ENCODE measurements at places on chromosomes 11 and 22.

DNA sequence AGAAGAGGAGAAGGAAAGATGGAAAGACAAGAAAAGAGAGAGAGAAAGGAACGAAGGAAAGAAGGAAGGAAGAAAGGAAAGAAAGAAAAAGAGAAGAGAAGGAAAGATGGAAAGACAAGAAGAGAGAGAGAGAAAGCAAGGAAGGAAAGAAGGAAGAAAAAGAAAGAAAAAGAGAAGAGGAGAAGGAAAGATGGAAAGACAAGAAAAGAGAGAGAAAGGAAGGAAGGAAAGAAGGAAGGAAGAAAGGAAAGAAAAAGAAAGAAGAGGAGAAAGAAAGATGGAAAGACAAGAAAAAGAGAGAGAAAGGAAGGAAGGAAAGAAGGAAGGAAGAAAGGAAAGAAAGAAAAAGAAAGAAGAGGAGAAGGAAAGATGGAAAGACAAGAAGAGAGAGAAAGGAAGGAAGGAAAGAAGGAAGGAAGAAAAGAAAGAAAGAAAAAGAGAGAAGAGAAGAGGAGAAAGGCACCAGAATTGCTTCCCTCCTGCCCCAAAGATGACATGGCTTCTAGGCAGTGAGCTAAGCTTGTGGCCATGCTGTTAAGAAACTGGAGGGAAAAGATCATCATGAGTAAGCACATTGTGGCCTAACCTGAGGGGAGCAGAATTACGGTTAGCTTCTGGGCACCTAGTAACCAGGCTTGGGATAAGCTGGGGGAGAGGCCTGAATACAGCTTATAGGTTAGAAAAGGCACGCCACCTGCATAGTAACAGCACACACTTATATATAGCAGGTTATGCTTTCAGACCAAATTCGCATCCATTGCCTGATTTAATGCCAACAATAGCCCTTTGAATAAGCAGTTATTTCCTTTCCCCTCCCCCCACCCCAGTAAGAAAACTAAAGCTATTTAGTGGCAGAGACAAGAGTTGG lies 2.3 kb upstream of the ST3GAL4 start:
- peak; percentile 82 for DNase-seq

- no peak for DNase-seq
Measured at GRCh38 chr22:23478175-23478574, 101.9 kb downstream of the IGLL1 start.

- DNase-seq: no peak
Measured at GRCh38 chr22:17974703-17975372, 49.5 kb downstream of the MICAL3 start.

GRCh38 chr11:77211594-77212251 lies 83.7 kb downstream of the MYO7A start:
- no peak for DNase-seq

- DNase-seq: peak; percentile 45
Measured at GRCh38 chr11:116732271-116733042, 40.3 kb downstream of the BUD13 start.

- DNase-seq: no peak
Measured at GRCh38 chr22:25829237-25829636, 87.2 kb downstream of the MYO18B start.

DNA sequence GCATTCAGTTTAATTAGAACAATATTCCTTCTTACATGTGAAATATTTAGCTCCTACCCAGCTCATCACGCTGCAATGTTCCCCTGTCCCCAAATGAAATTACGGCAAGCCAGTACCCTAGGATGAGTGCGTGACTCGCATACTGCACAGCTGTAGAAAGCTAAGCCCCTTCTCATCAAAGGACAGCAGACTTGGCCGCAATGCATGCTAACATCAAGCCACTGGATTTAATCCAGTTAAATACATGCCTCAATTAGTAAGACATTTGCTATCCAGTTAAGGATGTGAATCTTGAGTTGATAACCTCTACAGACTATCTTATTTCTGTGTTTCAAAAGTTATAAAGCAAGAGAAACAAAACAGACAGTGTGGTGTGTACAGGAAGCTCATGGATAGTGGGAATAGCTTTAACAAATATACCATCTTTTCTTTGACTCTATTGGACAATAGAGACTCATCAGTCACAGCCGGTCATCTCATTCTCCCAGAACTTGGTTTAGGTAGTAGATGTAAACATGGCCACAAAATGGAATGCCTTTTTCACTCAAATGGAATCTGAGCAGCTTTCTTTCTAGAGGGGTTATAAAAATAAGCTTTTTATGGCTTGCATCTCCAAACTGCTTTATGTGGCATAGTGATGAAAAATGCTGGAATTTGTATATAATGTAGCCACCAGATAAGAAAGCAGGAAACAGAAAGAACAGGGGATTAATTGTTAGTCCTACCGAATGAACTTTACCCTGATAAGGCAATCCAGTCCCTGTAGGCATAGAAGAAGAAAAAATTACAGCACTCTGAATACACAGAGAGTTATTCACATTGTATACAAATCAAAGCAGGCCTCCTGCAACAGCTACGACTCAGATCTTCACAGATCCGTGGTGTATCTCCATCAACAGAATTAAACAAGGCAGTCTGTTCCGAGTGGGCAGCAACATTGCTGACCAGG lies 224.1 kb downstream of the CADM1 start:
- no peak for DNase-seq

DNA sequence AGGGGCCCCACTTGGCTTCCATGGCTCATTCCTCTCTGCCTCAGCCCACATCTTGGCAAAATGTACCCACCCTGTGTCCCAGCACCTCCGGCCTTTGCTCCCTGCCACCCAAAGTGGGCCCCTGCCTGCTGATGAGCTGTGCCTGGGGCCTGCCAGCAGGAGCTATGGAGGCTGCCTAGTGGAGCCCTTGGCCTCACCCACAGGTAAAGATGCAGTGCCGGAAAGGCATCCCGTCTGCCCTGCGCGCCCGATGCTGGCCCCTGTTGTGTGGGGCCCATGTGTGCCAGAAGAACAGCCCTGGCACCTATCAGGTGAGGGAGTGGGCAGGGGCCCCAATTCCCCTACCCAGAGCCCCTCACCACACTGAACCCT lies 1.3 kb downstream of the TBC1D10C start:
- no peak for DNase-seq

- DNase-seq: no peak
Measured at GRCh38 chr11:18853086-18853720, 61.6 kb upstream of the PTPN5 start.

DNA sequence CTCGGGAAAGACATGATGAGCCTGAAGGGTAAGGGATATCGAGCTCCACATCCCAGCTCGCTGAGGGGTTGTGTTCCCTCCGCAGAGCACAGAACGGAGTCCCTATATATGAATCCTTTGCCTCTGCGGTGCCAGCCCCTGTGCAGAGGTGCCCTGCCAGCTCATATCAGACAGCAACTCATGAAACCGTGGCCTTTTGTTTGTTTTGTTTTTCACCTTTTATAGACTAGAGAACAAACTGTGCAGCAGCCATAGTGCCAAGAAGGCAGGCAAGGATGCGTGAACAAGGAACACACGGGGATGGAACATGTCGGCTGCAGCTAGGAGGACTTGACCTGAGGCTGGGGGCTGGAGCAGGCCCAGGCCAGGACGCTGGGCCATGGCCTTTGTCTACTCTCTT lies 109.8 kb downstream of the PKNOX2 start:
- DNase-seq: no peak

GRCh38 chr11:119480380-119481020 lies 57.5 kb upstream of the THY1 start:
- DNase-seq: no peak

GRCh38 chr11:24253237-24253760 lies 243.6 kb upstream of the LUZP2 start:
- peak; percentile 1 for DNase-seq

- DNase-seq: peak; percentile 95
Measured at GRCh38 chr22:37741312-37741795, 44.5 kb downstream of the TRIOBP start.

GRCh38 chr22:35842954-35843353 lies 125.3 kb downstream of the APOL5 start:
- peak; percentile 44 for DNase-seq

DNA sequence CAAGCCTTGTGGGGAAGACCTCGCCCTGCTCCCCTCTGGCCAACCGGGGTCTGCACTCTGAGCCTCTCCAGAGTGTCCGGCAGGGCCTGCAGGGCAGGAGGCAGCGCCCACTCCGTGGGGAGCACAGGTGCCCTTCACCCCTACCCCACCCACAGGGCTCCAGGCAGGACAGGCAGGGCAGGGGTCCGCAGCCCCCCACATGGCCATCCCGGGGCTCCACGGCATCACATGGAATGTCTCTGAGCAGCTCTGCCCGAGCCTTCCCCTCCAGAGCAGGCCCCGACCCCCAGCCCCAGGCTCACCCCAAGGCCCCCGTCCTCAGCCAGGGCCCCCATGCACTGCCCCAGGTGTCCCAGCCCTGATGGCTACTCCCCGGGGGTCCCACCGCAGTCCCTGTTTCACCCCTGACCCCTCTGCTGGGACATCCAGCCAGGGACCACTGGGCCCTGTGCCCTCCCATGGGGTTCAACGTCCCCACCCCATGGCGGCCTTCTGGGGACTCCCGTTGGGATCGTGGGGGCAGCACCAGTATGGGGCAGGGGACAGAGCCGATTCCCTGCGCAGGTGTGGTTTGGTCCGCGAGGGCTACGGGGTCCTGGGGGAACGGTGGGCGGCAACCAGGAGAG lies 77.7 kb downstream of the BRD1 start:
- DNase-seq: no peak

DNA sequence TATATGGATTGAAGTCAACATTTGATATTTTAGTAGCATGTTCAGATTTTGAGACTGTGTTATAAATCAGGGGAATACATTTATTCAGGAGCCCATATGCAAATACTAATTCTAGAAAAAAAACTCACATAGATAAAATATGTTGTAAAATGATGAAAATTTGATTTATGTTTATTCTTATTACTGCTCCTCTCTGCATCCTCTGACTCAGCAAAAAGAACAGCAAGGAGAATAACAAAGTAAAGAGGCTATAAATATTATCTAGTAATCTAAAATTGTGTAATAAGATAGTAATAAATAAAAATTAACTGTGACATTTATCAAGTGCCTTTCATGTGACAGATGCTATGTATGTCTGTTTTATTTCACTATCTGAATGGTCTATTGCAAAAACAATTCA lies 507.2 kb upstream of the ANO3 start:
- DNase-seq: no peak

DNA sequence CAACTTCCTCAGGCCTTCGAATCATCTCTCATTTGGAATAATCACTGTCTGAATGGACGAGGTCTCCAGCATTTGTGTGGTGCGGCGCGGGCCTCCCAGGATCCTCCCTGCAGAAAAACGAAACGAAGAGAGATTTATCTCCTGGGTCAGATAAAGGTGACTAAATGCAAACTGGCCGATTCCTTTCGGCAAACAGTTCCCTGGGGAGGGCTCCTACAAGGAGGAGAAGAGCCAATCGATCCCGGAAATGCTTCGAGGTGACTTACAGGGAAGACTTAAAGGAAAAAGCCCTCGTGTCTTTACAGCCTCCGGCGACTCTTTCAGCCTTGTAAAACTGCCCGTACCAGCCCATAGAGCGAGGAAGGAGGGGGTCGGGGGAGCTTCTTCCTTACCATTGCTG lies 126.5 kb downstream of the MIAT start:
- no peak for DNase-seq

DNA sequence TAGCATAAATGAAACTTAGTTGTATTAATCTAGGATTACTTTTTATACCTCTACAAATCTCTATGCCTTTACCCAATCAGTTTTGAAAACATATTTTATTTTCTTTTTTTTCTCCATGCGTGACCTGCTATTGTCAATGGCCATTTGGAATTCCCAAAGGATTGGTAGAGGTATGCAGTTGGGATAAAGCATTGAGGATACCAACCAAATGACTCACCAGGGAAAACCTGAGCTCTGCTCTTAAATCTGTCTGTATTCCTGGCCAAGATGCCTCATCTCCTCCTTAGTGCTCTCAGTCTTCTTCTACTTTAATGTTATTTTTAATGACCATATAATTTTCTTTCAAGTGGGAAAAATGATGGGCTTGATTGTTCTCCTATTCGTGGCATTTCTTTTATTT lies 61.9 kb downstream of the EHF start:
- no peak for DNase-seq
